ENCODE measurements at places on chromosomes 12 and 14.

GRCh38 chr14:88130057-88130432, 125.1 kb downstream of the GPR65 start:
- DNase-seq = no peak

GRCh38 chr14:56073799-56074198, 44.4 kb upstream of the PELI2 start:
- no peak for DNase-seq

GRCh38 chr12:119959435-119959834, 29.6 kb upstream of the BICDL1 start:
- no peak for DNase-seq

DNA sequence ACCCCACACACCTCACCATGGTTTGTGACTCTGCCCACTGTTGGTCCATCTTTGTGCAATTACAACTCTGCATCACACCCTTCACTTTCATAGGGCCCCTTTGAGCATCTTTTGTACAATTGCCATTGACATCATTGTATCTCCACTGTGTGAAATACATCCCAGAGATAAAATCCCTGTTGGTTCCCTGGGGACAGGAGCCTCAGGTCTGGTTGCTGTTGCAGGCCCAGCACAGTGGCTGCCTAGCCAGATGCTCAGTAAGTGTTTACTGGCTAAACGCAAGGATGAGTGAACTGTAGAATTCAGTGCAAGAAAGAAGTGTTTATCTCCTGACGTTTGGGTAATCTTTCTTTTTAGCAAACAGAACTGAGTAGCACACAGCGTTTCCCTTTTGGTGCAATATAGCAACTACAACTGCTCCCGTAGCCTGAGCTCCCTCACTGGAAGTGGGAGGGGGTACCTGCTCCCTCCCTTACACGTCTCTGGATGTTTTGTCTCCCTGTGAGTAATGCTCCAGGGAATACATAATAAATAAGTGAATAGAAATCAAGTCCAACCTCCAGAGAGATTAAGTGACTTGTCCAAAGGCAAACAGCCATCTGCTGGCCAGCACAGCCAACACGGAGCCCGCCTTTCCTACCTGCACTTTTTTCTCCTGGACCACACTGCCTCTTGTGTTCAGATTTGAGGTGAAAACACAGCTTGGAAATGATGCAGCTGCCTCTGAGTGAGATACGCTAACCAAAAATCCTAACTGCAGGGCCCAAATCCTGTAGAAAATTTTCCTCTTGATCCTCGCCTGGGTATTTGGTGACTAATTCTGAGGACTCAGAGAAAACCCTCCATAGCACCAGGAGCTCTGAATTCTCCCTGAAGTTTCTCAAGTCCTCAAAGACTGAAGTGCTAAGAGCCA, 27.4 kb downstream of the GALNT16 start:
- no peak for DNase-seq

- peak; percentile 33 for DNase-seq
Measured at GRCh38 chr12:103884316-103884715, 43.3 kb upstream of the NT5DC3 start.
